Tibial nerve (tissue), 4 donors: ENCODE measurements at places on chromosomes 7 and 10.

DNA sequence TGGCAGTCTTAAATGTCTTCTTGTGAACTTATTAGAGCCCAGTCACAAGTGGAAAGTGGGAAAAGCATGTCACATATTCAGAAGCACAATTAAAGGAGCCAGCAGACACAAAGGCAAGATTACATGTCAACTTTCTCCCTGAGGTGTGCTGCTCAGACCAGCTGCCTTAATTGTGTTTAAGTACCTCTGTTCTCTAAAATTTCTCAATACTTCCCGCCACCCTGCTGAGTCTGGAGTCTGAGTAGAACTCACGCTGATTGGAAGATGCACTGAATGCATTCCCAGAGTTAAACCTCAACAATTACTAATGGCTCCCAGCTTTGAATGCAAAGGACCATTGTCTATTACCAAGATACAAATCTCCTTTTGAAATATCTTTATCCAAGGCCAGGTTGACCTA is 166.4 kb upstream of the COBL start:
- no peak for DNase-seq

DNA sequence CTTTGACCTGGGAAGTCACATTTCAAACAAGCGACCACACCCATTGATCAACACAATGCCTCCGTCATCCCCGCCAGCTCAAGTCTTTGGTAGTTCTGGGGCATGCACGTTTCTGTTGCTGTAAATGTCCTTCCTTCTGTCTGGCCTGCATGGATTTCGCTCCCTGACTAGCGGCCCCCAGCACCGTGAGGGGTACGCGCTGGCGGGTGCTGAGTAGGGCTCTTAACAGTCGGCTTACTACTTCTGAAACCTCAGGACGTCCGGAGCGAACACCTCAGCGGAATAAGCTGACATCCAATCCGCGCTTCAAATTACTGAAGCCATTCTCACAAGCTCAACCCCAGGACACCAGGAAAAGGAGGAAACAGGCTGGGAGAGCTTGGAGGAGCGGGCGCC is 505 bp downstream of the NUDCD3 start:
- DNase-seq = no peak

- DNase-seq = peak; percentile 3
Observed at GRCh38 chr10:79430936-79431335, 14.5 kb downstream of the ZCCHC24 start.

DNA sequence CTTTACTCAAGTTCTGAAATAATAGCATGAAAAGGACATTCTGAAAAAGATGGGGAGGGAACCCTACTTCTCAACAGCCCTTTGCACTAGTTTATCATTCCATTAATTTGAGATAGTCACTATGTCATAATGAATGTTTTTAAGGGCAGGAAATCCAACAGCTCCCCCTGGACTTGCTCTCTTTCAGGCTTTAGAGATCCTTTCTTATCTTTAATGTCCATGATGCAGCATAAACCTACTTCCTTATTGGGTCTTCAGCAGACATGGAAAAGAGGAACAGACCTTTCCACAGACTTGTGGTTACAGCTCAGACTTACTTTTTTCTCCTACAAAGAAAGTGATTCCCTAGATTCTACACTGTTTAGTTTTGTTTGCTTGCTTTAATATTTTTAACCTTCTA is 87.3 kb downstream of the IDE start:
- no peak for DNase-seq

DNA sequence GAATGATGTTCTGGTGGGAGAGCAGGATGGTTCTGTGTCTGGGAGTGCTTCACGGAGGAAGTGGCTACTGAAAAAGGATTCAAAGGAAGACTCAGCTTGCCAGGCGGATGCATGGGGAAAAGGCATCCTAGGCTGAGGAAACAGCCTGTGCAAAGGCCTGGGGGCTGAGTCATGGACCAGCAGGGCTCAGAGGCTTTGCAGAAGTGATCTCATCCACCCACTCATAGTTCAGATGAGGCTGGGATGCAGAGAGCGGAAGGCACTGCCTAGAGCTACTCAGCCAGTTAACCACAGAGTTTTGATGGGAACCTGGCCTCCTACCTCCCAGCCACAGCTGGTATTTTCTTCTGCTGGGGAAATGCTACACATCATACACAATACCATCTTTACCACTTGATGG is 15.8 kb upstream of the ADAMTS14 start:
- DNase-seq = no peak

GRCh38 chr7:158816995-158817394 is 12.3 kb downstream of the ESYT2 start:
- DNase-seq = no peak

DNA sequence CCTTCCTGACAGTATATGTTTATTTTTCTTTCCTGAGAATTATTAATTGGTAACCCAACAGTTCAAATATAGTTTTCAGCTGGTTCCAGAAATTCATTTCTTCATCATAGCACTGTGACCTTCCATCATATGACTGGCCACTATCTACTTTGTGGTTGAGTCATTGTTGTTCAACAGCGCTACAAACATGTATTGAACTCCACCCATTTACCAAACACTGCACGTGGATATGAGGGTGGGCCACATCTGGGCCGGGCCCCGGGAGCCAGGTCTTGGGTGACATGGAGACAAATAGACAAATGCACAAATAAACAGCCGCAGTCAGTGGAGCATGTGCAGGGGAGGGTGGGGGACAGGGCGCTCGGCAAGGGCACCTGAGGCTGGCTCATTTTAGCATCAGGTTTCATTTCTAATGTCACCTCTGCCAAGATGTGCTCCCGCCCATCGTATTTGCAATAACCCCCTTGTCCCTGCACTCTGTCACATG is 24.0 kb upstream of the EEPD1 start:
- DNase-seq = peak; percentile 30

GRCh38 chr7:20737840-20738448 is 48.7 kb downstream of the SP8 start:
- DNase-seq = no peak

- DNase-seq = peak; percentile 33
Observed at GRCh38 chr7:147245274-147245673, 1128.7 kb downstream of the CNTNAP2 start.

DNA sequence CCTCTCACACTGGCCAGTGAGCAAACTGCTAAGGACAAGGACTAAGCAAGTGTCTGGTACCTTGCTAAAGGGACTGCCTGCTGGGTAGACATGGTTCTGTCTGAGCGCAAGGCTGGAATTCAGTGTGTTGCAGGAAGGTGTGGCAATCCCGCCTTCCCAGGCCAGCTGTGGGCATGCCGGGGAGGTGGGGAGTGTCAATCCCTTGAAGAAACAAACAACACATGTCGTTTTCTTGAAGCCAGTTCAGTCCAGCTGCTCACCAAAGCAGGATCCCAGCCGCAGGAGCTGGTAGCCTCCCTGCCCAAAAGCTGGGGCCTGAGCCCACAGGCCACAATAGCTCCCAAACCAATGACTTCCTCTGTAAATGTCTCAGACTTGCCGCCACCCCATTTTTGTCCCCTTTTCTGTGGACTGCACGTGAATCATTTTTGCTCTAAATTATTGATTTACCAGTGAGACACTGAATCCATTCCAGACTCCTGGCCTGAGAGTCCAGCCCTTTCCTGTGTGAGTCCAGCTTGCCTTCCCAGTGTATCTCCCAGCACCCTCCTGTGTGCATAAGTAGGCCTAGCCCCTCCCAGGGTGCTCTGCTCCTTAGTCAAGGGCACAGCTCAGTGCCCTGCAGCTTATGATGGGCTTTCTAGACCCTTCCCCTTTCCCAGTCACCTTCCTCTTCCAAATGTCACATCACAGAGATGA is 166.8 kb downstream of the RGS10 start:
- peak; percentile 54 for DNase-seq

GRCh38 chr7:131921016-131921415 is 364.6 kb upstream of the PODXL start:
- DNase-seq = no peak

DNA sequence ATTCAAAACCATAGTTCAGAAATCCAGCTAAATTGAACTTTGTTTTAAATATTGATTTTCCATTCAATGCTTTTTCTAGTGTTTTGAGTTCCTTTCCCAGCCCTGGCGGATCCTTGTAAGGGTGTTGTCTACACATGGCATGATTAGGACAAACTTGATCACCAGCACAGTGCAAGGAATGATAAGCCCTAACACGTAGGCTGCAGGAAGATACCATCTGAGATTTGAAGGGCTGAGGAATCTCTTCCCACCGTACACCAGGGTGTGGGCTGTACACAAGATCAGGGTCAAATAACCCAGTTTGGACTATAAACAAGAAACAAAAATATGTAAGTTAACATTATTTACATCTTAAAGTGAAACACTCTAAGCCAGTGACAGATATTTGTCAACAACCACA is 27.4 kb downstream of the STEAP4 start:
- DNase-seq = no peak

DNA sequence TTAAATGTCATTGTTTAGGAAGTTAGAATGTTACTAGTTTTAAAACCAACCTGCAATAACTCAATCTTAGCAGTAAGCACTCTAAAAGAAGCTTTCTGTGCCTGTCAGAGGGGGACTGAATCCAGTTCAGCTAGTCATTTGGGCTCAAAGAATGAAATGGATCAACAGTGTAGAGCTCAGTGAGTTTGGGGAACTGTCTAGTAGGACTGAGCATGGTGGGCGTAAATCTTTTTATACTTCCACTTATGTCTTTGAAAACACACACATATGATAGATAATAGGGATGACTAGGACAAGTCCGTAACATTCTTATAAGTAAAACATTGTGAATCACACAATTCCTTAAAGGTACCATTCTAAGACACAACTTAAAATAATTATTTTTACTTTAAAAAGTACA is 11.5 kb downstream of the GSAP start:
- DNase-seq = no peak

- DNase-seq = no peak
Observed at GRCh38 chr7:15684871-15685270, 1.6 kb downstream of the MEOX2 start.

- DNase-seq = no peak
Observed at GRCh38 chr10:47169581-47169980, 130.4 kb upstream of the GDF10 start.

- no peak for DNase-seq
Observed at GRCh38 chr7:143279186-143280098, 5.3 kb upstream of the TMEM139 start.

- DNase-seq = no peak
Observed at GRCh38 chr7:90709501-90710465, 113.7 kb downstream of the CDK14 start.

DNA sequence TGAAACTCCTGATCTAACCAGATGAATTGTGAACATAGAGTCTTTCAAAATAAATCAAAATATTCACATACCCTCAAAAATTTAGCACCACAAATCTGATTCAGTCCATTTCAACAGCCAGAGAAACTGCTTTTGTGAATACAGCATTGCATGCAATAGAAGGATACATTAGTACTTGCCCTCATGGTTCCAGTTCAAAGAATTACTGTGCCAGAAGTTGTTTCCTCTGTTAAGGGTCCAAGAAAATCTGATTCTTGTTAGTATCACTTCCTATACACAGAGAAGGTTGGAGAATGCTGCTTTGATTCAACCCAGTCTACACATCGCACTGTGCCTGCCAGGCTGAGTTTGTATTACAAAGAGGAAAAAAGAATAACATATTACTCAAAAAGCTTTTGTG is 115.6 kb downstream of the TFEC start:
- no peak for DNase-seq

DNA sequence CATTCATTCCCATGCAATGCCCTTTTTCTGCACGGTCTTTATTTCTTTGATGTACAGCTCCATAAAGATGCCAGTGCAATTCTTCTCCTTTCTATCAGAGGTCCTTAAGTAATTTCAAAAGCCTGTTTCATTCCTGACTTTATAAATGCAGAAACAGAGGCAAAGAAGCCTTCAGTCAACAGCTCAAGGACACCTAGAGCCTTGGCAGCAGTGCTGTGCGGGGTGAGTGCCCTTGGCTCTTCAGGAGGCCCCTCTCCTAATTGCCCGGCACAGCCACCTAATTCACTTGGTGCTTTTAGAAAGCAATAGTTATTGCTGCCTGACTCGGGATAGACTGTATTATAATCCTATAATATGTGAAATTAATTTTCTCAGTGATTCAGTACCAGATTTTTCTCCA is 169.6 kb upstream of the KLF6 start:
- DNase-seq = no peak

DNA sequence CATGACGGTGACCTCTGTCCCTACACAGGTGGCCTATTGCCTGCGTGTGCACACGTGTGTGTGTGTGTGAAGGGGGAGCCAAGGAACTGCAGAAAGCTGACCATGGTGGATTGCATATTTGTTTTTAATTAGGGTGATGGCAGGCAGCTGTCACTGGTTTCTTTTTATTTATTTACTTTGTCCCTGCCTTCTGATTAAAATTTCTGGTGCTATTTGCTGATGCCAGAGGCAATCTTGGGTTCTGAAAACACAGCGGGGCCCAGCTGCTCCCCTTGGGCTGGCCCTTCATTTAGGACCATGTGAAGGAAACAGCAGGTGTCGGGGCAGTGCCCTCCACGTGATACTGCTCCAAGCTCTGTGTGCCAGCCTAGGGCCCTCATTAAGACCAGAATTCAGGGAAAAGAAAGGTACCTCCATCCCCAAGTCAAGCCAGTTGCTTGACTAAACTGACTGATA is 71.3 kb upstream of the PODXL start:
- DNase-seq = no peak

GRCh38 chr7:94664023-94664422 is 8.1 kb upstream of the SGCE start:
- DNase-seq = no peak

DNA sequence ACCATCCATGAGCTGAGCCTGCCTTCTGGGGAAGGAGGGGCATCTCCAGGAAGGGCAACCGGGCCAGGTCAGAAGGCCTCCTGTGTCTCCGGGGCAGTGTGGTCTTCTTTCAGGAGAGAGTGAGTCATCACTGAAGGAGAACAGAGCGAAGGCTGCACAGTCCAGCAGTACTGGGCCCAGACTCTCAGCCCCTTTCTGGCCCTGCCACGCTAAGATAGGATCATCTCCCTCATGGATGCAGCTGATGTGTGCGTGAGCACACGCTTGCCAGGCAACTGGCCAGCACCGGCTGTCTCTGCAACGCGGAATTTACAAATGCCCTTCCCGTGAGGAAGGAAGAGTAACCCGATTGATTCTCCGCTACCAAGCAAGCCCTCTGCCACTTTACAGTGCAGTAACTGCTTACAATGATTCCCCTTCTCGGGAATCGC is 328.2 kb downstream of the TNS3 start:
- peak; percentile 41 for DNase-seq

DNA sequence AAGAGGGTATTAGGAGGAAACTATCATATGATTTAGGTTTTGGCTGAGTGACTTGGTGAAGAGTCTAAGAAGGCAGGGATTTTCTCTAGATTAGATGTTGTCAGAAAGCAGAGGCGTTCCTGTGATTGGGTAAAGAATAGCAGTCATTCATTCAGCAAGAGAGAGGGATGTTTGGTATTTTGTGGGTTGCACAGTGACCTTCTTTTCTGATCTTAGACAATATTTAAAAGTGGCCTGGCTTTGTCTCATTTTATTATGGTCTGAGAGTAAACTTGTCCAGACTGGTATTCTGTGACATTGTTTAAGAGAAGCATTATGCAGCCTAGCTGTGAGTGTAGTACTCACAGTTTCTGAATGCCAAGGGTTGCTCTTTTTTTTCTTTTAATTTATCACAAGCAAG is 18.5 kb downstream of the HYAL4 start:
- DNase-seq = no peak

GRCh38 chr10:63421591-63421990 is 44.2 kb downstream of the JMJD1C start:
- DNase-seq = no peak
